NB4 (cell line): ENCODE measurements at places on chromosomes 5 and 9.

DNA sequence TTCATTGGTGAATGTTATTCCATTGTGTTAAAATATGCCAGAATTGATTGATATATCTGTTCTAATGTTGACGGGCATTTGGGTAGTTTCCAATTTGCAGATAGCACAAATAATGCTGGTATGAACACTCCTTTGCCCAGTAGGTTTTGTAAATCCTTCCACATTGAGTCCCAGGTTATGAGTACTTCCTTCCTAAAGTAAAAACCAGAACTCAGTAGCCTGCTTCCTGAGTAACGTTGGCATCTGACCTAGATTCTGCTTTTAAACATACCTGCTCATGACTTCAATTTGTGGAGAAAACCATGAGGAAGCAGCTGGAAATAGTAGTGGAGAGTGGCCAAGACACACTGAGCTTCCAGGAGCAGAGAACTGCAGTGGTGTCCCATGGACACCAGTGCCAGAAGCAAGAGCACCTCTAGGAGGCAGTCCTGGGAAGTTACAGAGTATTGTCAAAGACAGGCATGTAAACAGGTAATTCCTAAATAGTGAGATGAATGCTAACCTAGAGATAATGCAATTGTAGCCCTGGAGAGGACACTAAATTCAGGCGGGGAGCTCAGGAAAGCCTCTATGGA lies 24.3 kb upstream of the RASGRF2 start:
- DNase-seq = no peak

DNA sequence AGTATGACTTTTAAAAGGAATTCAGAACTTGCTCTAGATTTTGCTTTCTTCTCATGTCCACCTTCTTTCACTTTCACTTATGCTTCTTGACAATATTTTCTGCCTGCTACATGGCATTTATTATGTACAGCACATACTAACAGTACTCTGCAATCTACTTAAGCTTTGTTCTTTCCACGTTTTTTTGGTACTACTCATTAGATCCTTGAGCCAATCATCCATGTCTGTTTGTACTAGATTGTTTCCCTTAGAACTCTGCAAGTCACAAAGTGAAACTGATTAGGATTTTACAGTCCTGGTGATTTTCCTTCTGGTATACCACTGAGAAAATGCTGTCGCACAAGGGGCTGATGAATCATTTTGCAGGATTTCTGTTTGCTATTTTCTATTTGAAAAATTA lies 78.3 kb downstream of the PARP8 start:
- DNase-seq = no peak

DNA sequence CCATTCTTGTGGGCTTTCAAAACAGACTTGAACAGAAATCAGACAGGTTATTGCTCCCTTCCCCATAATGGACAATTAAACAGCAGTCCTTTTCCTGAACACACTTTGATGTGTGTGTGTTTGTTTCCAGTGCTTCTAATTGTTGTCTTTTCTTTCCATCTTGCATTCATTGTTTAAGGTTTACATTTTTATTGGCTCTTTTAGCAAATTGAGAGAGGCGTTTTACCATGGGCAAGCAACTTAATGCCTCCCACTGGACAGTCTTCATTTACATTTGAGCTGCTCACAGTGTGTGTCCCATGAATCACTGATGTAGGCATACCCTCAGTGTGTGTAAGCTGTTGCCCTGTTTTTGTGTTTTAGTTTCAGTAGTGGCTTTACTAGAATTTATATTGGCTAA lies 25.0 kb downstream of the WDR36 start:
- DNase-seq = no peak

- no peak for DNase-seq
Observed at GRCh38 chr5:2433086-2433485, 318.4 kb downstream of the IRX2 start.

DNA sequence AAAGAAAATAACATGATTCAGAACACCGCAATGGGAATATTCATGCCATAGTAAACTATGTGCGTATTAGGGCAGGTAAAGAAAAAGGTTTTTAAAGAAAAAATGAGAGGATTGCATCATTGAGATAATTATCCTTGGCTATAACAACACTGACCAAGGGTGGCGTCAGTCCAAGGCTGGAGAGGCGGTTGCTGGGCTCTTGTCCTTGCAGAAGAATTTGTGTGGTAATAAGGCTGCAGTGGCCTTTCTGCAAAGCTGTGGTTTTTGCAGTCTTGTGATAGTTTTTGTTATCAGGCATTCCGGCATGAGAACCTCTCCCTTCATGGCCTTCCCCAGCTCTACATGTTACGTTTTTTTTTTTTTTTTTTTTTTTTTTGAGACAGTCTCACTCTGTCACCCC lies 14.0 kb downstream of the BOD1 start:
- peak; percentile 16 for DNase-seq

DNA sequence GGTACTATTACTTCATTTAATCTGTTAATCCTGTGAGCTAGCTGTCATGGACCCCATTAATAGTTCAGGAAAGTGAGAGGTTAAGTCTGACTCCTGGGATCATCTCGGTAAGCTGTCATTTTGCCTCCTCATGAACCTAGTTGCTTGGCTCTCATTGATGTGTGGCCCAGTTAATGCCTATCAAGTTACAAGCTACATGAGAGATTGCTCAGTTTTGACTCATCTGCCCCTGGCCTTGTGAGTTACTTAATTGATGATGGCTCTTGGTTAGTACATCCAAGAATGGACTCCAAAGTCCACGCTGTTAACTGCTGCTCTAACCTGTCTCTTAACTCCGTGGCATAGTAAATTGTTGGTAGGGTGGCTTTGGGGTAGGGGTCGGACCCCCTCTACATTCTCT lies 23.9 kb downstream of the LARP1 start:
- DNase-seq = peak; percentile 41

GRCh38 chr9:113690055-113690740 lies 185.9 kb upstream of the ZNF618 start:
- no peak for DNase-seq

DNA sequence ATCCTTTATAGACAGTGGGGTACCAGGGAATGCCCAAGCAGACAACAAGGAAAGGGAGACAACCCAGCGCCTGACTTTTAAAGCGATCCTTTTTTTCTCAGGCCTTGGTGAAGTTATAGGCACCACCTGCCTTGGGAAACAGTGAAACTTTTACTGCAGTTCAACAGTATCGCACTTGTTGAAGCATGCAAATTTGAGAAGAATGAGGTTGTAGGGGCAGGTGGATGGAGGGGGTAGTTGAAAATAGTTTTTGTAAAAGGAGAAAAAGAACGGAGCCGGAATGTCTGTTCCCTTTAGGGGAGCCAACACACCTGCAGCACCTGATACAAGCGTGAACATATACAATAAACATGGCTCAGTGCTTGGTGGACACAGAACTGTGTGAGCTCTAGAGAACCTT lies 190.2 kb upstream of the NR3C1 start:
- DNase-seq = no peak

DNA sequence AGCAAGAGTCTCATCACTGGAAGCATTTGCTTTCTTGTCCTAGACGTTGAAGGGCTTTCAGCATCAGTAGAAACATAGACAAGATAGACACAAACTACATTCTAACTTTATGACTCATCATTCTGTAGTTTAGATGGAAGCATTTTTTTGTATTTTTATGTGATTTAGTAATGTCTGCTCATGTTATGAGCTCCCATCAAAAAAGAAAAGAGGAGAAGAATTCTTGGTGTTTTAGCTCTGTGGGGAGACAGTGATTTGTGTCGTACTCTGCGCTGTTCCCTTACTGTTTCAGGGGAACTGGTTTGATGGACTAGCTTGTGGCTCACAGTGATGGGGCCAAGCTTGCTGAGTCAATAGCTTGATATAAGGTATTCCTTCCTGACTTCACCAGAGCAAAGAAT lies 159.2 kb upstream of the WWC1 start:
- DNase-seq = no peak

DNA sequence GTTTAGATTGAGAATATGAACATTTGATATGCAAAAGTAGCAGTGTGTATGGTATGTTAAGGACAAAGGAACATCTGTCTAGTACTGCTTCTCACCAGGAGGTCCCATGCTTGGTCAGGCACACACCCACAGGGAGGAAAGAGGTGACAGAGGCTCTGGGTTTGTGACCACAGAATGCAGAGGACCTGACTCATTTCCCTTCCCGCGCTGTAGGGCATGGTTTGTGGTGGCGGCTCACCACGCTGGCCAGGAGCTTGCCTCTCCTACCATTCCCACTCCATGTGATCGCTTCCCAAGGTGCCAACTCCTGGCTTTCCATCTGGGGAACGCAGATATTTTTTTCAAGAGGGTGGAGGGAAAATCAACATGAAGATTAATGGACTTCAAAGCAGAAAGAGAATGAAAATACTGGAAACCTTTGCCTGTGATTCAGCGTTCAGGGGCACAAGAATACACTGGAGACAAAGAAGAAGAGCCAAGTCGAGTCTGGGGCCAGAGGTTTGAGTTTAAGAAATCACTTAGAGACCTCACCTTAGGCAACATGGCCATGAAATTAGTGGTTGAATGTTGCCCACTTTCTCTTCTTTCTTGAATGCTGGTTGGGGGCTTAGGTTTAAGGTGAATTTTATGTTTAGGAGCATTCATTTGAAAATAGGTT lies 477.8 kb downstream of the CCDC171 start:
- peak; percentile 96 for DNase-seq

DNA sequence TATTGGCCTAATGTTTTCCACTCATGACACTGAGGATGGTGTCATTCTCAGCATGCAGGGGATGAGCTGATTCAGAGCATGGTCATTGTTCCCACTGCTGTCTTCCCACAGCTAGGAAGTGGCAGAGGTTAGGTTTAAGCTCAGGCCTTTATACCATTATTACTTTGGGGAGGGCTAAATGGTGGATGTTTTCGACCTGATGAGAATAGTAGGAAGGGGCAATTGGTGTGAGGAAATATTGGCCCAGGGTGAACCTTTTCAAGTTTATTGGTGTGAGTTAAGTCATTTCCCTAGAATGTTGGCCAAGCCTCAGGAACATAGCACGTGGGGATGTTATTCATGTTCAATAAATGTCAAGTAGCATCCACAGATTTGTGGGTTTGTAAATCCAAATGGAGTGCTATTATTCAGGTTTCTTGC lies 59.6 kb downstream of the ARHGAP26 start:
- no peak for DNase-seq

GRCh38 chr9:137752426-137752825 lies 125.2 kb upstream of the CACNA1B start:
- no peak for DNase-seq

DNA sequence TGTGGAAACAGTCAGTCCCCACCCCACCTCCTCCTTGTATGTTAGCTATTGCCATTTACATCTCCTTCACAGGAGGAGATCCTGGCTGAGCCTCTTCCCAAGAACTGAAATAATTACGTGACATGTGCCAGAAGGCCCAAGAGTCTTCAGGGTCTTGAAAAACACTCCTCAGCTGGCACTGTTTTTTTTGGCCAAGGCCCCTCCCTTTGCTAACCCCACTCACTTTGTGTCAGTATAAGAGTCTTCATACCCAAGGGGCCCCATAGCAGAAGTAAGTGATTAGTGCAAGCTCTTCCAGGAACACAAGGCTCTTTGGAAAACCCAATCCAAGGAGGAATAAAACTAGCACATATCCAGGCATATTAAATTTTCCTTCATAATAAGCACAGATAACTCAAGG lies 5.7 kb upstream of the LARP1 start:
- DNase-seq = no peak

DNA sequence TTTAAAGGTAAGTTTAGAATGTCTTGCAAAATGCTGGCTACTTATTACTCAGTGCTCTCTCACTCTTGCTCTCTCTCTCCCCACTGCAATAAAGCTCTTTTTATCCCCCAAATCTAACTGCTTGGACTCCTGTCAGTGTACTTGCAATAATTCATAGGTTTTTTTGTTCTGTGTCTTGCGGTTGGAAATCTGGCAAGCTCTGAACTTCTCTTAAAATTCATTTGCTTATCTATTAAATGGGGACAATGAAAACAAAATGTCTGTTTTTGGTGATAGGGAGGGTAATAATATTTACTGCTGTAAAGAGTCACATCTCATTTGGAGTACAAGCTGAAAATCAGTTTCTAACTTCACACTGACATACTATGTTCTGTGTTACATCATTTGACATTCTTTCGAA lies 18.7 kb upstream of the OR13D1 start:
- DNase-seq = no peak
